ENCODE measurements at places on chromosomes 7 and 10.

GRCh38 chr10:92810934-92811532 is 37.3 kb upstream of the EXOC6 start:
- DNase-seq, result no peak

- no peak for DNase-seq
Observed at GRCh38 chr7:118855290-118855689, 630.8 kb downstream of the ANKRD7 start.

DNA sequence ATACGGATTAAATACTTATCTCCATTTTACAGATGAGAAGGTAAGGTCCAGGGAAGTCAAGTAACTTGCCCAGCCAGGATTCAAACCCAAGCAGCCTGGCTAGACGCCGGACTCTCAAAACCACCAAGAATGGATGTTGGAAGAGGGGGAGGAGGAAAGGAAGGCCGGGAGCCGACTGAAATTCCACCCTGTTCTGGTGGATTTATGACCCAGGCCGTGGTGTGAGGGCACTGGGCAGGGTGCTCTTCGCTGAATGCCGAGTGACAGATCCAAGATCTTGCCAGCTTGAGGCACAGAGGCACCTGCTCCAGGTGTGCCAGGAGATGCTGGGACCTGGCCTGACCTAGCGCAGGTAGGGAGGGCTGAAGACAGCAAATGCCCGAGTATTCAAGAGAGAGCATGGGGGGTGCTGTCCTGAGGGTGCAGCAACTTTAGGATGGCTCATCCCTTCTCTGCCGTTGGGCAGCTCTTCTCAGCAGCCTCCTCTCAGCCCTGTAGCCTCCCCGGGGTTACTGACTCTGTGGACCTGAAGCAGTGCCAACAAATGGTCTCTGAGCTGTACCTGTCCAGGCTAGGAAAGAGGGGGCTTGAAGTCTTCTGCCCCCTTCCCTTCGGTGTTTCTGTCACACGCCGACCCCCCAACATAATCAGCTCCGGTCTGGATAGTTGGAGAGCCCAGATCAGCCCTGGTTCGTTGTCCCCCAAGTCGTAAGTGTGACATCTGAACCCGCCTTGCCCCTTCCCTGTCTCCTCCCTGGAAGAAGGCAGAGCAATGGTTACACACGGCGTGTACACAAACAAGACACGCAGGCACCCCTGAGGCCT is 713 bp downstream of the LOXL4 start:
- DNase-seq, result no peak

DNA sequence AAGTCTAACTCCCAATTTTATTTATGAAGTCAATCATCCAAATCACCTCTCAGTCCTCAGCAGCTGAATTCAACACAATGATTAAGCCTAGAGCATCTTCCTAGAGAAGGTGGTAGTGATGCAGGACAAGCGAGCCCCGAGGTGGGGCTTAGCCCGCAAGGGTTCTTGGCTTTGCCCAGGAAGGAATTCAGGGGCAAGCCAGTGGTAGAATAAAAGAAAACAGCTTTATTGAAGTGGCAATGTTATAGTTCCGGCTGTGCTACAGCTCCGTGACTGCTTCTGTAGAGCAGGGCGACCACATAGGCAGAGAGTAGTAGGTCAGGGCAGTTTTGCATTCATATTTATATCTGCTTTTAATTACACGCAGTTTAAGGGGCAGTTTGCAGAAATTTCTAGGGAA is 18.1 kb downstream of the IL2RA start:
- DNase-seq, result no peak

DNA sequence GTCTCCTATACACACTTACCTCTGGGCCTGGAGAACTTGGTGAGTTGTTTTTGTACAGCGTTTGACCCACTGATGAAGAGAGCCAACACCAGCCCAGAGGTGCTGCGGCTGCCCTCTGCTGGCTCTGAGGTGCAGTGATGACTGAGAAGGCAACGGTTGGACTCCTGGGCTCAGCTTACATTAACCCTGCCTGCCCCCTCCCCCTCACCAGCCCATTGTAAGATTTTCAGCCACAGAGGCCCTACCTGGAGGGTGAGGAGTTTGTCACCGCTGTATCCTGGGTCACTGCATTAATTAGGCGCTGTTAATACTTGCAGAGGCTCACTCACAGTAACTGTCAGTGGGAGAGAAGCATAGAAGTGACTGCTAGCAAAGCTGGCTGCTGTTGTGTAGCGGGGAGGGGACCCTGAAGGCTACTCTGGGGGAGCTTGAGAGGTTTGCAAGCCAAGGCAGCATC is 19.0 kb upstream of the ANKRD2 start:
- DNase-seq, result no peak

DNA sequence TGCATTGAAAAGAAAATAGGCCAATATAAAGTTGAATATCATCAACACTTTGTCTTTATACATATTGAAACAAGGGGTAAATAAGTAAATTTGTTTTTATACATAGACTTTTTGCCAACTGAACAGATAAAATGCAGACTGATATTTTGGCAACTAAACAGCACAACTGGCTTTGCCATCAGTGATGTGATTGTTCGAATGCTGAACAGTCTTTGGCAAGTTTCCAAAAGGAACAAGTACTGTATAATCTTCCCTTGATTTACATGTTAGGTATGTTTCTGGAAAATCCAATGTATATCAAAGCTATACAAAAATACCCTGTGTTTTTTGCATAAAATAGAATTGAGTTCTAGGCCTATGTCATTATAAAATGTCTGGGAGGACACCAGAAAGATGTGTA is 18.2 kb upstream of the ANKRD1 start:
- no peak for DNase-seq

GRCh38 chr10:121608469-121609190 is 10.4 kb upstream of the FGFR2 start:
- DNase-seq, result no peak

GRCh38 chr7:84191842-84192241 is 2.7 kb downstream of the SEMA3A start:
- no peak for DNase-seq

- no peak for DNase-seq
Observed at GRCh38 chr10:130531312-130531711, 395.1 kb downstream of the GLRX3 start.

DNA sequence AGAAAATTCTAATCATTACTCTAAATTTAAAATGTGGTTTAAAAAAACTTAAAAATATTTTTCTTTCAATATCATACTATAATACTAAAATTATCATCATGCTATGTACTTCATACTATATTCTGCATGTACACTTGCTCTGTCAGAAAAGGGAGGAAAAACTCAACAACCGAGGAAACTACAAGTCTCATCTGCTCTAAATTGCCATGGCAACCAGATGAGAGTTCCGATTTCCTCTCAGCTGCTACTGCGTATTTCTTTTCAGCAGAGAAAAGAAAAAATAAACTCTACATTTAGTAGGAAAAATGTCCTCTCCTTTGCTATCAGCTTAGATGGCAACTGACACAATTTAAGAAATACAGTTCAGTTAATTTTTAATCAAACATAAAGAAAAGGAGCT is 178.9 kb downstream of the SRPK2 start:
- no peak for DNase-seq

DNA sequence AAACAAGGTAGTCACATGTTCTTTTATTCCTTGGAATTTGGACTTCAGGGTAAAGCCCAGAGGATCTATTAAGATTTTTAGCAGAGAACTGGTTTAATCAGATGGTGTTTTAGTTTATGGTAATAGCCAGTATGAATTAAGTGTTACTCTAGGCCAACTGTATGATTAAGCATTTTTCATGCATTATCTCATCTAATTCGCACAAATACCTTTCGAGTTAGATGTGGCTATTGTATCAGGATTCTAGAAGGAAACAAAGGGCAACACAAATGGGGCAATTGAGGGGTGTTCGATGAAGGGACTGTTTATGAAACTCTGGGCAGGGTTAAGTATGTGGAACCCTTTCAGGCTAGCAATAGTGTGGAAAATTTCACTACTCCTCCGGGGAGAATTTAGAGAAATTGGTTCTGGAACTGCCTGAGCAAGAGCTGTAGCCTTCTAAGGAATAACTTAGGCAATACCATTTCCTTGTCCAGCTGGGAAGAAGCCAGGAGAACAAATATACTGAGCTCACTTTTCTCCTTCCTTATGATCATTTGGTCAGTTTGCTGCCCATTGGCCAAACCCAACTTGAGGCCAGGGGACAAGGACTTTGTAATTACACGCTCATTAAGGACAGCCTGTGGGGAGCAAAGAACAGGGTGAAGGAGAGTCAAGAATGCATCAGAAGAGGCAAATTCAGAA is 319.0 kb upstream of the FZD1 start:
- DNase-seq, result no peak

DNA sequence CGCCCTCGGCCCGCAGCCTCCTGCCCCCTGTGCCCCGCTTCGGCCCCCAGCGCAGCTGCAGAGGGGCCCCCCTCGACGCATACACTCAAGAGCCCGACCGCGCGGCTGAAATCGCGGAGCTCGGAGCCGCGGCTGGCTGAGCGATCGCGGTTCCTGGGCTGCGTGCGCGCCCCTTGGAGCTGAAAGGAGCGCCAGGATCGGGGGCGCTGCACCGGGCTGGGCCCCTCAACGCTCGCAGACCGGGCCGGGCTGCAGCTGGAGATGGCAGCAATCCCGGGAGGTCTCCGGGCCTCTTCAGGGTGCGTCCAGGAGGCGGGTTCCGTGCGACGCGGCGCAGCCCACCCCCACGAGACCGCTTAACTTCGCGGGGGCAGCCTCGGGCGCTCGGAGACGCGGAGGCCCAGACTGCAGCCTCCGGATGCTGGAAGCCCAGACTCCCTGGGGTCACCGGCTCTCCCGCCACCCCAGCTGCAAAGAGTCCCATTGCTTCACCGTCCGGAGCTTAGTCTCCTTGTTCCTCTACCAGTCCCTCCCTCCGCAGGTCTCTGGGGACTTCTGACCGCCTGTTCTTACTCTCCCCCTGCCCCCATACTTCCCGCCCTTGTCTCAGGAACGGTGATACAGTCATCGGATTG is 73.0 kb upstream of the LRRC4 start:
- DNase-seq, result no peak

- no peak for DNase-seq
Observed at GRCh38 chr7:8785081-8785480, 351.7 kb downstream of the NXPH1 start.

- DNase-seq, result no peak
Observed at GRCh38 chr10:46553238-46554049, 3.0 kb downstream of the GPRIN2 start.

GRCh38 chr7:69790977-69791724 is 192.9 kb downstream of the AUTS2 start:
- DNase-seq, result no peak

DNA sequence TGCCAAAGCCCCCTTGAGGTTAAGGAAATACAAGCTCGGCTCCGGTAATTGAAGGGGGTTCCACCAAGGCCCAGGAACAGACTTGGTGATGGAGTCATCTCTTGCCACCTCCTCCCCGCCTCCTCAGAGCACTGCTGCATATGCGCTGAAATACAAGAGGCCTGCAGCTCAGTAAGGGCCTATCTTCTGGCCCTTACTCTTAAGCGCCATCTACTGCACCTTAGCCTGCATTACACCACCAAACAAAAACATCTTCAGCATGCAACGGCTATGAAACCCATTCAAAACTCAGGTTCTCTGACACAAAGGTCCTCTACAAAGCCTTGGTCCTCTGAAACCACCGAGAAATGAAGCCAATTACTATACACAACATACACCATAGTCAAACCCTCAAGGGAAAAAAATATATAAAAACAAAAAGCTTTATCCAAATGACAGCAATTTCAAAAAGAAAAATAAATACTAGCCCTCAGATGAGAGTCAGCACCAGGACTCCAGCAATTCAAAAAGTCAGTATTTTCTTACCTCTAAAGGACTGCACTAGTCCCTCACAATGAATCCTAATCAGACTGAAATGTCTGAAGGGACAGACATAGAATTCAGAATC is 176.8 kb upstream of the TBX20 start:
- no peak for DNase-seq

DNA sequence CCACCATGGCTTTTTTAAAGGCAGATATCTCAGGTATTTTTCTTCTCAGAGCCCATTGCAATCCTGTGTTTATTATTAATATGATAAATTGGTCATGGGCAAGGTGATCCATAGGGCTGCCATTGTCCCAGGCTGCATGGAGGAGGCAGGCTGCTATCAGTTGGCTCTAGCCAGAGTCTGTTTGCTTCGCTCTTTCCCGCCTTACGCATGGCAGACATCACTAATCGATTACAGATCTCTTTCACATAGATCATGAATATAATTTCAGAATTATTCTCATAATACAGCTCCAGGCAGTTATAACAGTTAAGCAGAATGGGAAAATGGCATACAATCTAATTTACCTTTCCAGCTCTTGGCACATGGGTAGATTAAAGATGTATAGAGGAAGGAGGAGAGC is 30.4 kb upstream of the HABP2 start:
- no peak for DNase-seq

DNA sequence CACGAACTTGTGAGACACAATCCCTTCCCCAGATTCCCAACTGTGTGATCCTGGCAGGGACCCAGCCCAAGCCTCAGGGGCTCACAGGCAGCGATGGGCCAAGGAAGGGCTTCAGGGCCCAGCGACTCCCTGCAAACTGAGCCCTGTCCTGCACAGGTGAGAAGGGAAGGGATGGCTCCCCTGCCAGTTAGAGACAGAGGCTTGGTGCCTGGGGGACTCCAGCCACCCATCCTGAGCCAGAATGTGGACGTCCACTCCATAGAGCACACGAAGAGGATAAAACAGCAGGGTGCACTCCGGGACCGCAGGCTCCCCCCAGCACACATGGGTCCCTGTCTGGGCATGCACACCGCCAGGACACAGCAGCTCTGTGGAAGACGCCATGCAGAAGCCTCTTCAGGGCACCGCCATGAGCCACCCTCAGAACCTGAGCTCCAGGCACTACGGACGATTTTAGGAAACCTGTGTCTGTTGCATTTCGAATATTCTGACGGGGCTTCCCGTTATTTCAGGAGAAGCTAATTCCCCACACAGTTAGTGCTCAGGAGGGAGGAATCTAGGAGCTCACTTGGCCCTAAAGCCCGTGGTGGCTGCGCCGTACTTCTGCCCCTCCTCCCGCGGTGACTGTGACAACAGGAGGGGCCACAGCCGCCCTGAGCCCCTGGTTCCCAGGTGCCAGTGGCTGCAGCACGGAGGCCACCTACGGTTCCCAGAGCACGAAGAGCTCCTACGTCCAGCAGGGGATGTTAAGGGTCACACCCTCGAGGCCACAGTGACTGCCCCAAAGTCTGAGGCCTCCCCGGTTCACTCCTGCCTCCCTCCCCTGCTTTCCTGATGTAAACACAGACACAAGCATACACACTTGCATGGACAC is 326.0 kb downstream of the PTPRN2 start:
- no peak for DNase-seq

DNA sequence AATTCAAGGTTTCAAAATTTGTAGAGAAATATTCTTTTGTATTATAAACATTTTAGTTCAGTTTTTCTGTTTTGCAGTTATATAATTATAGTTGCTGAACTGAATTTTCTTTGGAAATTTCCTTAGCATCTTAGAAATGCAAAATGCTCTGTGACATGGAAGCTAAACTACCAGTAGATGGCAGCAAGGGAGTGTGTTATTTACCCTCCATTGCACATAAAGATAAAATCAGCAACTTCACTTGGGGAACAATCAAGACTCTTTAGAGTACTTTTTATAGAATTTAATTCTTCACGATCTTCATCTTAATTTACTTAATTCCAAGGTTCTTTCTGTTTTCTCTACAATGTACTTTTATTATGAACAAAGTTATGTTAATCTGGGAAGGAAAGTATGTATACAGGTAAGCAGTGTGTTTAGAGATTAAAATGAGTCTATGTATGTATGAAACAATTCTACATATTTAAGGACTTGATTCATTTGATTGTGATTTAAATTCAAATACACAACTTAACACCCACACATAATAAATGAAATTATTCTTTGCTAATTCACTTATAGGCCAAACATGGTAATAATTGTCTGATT is 404.2 kb downstream of the THSD7A start:
- DNase-seq, result no peak

GRCh38 chr10:131817866-131818509 is 82.8 kb upstream of the PPP2R2D start:
- no peak for DNase-seq

GRCh38 chr10:127715782-127716378 is 21.1 kb upstream of the FOXI2 start:
- no peak for DNase-seq
